GM23338 (cell line): ENCODE measurements at places on chromosomes 2 and 18. TPM values are rescaled to one million over a fixed set of nuclear protein-coding genes. Genes with fewer than 3 reads are reported as not detected.

Gene C2orf80
- total RNA-seq: 3.1 TPM in 1 of 2 replicates, not detected in the other

Gene KCNJ3
- 0.28 and 0.74 TPM in 2 replicates for total RNA-seq

GRCh38 chr2:42566837-42567321 lies 1.6 kb upstream of the MTA3 start:
- H3K4me1 ChIP-seq: peaks cover 27% of the 10 kb centered on the region
- no peak for DNase-seq
- H3K4me3 ChIP-seq: peak overlapping the region; percentile 45; the same call in 1 of the 2 replicates
- peak overlapping the region; percentile 97; the same call in 1 of the 2 replicates for H3K27ac ChIP-seq

GRCh38 chr2:207474863-207475485 lies 54.8 kb upstream of the CREB1 start:
- H3K27ac ChIP-seq: no peak overlapping the region
- H3K36me3 ChIP-seq: no peaks in the 10 kb centered on the region

DNA sequence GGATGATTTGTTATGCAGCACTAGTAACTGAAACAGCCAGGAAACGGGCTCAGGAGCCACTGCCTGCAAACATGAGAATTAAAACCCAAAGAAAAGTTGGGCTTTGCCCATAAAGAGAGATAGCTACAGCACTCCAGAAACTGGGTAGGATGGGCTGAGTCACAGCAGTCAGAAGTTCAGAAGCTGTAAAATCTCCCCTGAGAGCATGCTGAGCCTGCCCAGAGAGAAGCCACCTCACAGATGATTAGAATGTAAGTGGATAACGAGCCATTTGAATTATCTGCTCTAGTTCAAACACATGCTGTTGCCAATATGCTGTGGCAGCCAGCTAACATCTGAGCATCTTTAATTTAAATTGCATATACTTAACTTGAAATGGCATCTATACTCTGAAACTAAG lies 388.1 kb upstream of the ACVR2A start:
- H3K27ac ChIP-seq: no peak overlapping the region
- peaks cover 6% of the 10 kb centered on the region for H3K4me1 ChIP-seq
- H3K27me3 ChIP-seq: no peaks in the 10 kb centered on the region
- DNase-seq: no peak
- no peaks in the 10 kb centered on the region for H3K36me3 ChIP-seq
- H3K4me3 ChIP-seq: no peak overlapping the region

DNA sequence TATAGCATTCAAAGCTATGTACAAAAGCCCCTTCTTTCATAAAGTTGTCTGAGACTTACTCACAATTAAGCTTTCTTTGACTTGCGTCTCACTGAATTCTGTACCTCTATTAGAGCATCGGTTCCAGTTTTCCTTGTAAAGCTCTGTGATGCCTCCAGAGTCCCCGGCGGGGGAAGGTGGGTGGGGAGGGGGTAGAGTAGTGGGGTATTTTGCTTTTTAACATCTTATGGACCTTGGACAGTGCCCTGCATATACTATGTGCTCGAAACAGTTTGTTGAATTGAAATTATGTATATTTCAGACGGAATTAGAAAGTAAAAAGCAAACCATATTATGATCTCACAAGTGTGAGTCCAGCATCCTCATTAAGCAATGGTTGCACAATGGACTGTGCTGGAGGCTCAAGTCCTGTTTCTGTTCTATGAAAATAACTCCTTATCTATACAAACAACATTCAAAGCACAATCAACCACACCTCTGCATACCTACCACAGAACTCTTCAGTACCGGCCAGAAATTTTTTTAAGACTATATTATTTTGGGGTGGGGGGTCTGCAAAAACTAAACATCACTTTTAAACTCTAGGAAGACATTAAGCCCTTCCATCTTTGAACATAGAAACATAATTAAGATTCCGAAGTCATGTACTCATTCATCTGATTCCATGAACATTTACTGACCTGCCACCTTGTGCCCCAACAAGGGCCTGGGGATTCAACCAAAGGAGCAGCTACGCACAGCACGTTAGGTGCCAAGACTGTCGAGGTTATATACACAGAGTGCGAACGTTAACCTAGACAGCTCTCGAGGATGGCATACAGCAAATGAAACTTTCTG lies 908 bp downstream of the STAT1 start:
- H3K27me3 ChIP-seq: peaks cover 28% of the 10 kb centered on the region
- H3K36me3 ChIP-seq: 0 out of 2 replicates have a peak, but pooled peaks cover 8% of the 10 kb centered on the region
- H3K27ac ChIP-seq: no peak overlapping the region
- H3K4me3 ChIP-seq: peak overlapping the region; percentile 74
